Fibroblast of lung (primary cell): ENCODE measurements at places on chromosomes 16 and 17.

DNA sequence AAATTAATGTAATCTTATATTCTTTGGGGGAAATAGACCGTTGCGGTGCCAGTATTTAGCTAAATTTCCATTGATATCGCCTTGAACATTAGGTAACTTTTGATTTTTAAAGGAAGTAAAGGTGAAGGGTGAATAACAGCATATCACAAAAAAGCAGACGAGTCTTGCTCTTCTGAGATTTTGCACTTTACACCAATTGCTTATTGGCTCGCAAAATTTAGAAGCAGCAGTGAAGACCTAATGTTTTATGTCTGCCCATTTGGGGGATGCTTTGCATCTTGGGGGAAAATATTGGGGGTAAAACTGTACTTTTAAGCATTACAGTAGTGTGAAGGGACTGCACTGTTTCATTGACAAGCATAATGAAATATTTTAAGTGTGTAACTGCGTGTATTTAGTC, 934 bp downstream of the MAP2K6 start:
- DNase-seq: no peak

GRCh38 chr16:50956637-50957036, 194.4 kb downstream of the SALL1 start:
- no peak for DNase-seq

DNA sequence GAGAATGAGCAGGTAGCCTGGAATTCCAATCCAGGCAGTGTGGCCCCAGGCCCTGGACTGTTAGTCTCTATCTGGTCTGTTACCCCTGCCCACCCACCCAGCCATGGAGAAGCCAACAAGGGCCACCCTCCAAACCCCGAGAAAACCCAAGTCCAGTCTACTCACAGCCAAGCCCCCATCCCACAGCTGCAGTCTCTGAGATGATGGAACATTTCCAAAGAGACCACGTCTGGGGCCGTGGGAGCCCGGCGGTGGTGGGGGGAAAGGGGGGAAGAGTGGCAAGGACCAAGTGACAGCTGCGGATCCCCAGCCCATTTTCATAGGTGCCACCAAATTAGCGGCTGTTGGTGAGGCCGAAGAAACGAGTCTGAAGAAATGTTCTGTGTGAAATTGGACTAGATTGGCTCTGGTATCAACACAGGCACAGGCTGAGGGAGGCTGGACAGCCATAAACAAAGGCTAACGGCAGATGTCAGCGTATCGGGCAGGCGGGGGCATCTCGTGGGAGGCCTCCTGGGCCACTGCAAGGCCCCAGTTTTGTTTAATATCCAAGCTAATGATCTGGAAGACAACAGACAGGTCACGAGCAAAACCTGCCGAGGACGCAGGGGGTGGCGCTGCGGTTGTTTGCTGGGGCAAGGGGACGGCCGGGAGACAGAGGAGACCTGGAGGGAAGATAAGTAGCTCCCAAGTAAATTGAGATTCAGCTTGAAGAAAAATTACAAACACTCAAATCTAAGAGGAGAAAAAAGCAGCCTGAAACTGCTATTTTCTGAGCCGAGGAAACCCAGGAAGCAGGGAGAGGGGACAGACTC, 53.4 kb downstream of the RBFOX3 start:
- DNase-seq: no peak

- DNase-seq: no peak
Observed at GRCh38 chr17:29828676-29829284, 101.2 kb downstream of the SSH2 start.

- DNase-seq: peak; percentile 61
Observed at GRCh38 chr16:24041834-24042631, 206.2 kb downstream of the PRKCB start.

DNA sequence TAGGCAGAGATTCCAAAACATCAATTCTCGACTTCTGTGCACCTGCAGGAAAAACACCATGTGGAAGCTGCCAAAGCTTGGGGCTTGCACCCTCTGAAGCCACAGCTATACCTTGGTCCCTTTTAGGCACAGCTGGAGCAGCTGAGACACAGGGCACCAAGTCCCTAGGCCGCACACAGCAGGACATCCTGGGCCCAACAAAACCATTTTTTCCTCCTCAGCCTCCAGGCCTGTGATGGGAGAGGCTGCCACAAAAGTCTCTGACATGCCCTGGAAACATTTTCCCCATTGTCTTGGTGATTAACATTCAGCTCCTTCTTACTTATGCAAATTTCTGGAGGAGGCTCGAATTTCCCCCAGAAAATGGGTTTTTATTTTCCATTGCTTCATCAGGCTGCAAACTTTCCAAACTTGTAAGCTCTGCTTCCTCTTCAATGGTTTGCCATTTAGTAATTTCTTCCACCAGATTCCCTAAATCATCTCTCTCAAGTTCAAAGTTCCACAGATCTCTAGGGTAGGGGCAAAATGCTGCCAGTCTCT, 24.3 kb upstream of the COL1A1 start:
- no peak for DNase-seq

GRCh38 chr17:21378553-21378952, 2.4 kb downstream of the KCNJ12 start:
- no peak for DNase-seq

GRCh38 chr17:16377941-16378341, 3.0 kb upstream of the UBB start:
- DNase-seq: peak; percentile 63

DNA sequence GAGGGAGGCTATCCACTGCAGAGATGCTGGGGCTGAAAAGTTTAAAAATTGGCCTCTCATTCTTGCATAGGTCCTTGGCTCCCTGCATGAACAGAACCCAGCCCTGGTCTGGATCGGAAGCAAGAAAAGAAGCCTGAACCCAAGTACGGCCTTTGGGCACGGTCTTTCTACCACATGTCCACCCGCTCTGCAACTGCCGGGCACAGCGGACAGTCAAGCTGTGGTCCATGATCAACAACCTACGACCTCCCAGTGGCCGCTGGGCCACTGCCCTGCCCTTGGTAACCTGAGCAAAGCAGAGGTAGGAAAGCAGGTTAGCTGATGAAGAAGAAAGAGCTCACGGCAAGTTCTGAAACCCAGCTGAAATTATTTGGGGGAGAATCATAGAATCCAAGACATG, 3.6 kb downstream of the ABCC12 start:
- no peak for DNase-seq

GRCh38 chr17:40457964-40458791, 14.9 kb downstream of the IGFBP4 start:
- peak; percentile 91 for DNase-seq

DNA sequence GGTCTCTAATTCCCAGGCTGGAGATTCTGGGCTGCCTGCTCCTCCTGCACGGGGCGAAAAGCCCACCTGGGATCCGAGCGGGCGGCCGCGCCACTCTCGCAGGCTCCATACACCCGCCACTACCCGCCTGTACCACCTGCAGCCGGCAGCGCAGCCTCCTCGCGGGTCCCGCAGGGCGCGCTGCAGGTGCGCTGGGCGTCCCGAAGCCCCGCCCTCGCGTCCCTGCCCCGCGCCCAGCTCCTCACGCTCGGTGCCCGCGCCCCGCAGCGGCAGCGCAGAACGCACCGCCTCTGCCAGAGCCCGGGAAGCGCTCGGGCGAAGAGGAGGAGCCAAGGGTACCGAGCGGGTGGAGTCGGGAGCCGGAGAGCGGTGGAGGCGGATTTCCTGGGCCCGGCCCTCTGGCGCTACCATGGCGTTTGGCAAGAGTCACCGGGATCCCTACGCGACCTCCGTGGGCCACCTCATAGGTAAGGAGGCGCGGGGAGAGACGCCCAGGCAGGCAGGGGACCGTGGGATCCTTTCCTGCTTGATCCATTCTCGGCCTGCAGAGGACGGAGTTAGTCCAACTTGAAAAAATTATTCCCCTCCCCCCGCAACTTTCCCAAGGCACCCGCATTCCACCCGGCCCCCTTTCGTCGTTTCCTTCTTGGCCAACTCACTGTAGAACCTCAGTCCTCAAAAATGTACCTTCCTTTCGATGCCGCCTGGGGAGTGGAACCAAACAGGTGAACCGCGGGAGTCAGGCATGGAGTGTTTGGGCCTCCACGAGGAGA, at the start of gene TOM1L1:
TOM1L1 (plus strand) TSS at position 396 of the 773 bp plus-strand sequence; CDS start at position 410, 14 bp downstream.
- peak; percentile 53 for DNase-seq

DNA sequence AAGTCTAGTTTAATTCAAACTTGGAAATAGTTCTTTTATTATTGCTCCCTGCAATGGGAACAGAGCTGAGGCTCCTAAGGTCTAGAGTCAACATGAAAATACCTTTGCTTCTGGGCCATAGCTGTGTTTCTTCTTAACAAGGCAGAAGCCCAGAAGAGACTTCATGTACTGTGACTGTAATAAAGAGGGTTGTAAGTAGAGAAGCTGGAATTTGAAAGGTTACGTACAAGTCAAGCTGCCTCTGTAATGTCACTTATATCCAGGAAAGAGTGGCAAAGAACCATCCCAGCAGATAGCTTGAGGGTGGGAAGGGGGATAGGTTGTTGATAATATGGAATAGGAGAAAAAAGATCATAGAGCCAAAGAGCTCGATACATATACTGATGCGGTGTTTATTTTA, 248.6 kb downstream of the WWOX start:
- DNase-seq: no peak

- no peak for DNase-seq
Observed at GRCh38 chr17:10771148-10771547, 32.8 kb downstream of the TMEM238L start.

DNA sequence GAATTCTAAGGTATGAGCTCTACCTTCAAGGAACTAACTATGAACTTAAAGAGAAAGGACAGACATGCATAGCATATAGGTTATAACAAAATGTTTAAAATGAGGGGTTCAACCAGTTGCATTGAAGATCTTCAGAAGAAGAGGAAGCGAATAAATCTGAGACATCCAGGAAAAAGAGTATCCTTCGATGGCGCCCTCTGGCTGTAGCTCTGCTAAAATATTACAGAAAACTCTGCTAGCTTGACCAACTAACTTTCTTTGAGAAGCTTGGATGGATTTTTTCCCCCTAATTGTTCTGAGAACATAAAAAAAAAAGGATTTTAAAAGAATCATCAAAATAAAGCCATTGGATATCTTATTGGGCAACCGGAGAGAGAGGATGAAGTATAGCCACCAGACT, 659.9 kb upstream of the SOX9 start:
- peak; percentile 55 for DNase-seq

GRCh38 chr17:12512694-12513355, 152.9 kb upstream of the MYOCD start:
- DNase-seq: peak; percentile 68

GRCh38 chr17:17304521-17304985, 1.4 kb downstream of the NT5M start:
- no peak for DNase-seq

- DNase-seq: peak; percentile 95
Observed at GRCh38 chr16:80570106-80570478, 29.3 kb downstream of the DYNLRB2 start.

DNA sequence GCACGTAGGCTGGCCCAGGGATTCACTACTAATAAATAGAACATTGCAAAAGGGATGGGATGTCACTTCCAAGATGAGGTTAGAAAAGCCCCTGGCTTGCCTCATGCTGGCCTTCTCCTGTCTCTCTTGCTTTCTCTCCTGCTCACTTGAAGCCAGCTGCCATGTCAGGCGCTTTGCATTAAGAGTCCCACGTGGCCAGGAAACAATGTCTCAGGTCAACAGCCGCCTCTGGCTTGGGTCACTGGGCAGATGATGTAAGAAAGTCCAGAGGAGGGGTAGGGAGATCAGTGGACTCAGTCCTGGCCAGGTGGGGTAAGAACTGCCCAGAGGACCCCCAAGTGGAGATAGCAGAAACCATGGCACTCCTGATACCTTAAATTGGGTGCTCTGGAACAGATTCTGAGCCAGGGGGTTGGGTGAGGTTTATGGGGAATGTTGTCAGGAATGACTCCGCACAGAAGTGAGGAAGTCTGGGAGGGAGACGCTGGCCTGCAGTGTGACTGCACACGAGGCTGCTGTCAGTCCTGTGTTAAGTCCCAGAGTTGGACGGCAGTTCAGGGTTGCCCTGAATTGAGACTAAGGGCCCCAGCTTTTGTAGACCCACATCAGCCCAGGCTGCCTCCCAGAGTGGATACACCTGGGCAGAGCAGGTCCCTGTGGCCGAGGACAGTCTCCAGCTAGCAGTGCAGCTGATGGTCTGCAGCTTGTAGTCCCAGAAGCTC, 17.7 kb downstream of the C16orf82 start:
- DNase-seq: no peak

DNA sequence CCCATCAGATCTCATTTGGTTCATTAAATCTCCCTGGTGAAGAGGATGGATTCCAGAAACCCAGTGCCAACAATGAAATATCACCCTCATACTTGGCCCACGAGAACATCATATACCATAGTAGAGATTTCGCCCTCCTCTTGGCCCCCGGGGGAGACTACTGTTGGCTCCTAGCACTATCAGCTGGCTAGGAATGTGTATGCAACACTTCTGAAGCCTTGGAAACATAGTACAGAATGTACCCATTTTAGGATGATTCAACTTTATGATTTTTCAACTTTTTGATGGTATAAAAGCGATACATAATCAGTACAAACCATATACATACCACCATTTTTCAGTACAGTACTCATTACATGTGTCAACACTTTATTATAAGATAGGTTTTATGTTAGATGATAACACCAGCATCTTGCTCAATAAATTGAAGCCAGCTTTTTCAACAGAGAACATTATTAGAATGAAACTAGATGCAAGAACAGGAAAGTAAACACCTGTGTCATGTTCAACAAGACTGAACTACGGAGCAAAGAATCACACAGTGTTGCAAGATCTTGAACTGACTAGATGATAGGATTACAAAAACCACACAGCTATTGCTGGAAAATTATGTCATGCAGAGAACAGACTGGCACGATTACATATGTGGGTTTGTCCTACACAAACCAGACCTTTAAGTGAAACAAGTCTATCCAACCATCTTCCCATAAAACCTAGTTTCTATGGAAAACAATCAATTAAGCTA, 17.2 kb downstream of the RSL1D1 start:
- peak; percentile 92 for DNase-seq

DNA sequence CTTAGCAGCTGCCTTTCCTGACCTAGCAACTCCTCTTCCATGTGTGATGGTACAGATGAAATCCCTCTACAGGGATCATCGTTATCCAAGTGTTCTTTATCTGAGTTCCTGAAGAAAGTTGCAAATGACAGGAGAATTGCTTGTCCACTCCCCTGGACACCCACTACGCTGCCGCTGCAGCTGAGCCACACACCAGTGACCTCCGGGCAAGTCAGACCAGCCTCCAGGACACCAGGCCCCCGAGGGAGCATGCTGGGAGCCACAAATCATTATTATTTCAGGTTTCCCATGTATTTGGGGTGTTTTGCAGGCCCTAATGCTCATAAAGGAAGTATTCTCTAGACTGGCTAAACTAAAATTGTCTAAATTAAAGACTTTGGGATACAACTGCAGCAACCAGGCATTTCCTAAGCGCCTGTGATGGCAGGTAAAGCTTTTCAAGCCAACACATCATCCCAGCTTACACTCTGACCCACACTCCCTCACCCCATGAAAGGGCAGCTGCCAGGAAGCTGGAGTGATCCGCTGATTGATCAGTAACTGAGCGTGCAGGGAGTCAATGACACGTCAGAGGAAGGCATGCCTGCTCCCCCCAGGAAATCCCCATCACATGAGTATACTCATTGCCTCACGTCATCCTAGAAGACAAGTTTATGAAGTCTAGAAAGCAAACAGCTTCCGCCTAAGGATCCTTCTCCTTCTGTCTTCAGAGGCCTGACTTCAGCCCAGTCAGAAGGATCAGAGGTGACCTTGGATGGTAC, 14.4 kb downstream of the FA2H start:
- DNase-seq: peak; percentile 28

GRCh38 chr16:27822996-27823395, 240.5 kb downstream of the GSG1L start:
- no peak for DNase-seq

- no peak for DNase-seq
Observed at GRCh38 chr16:3193221-3194212, 5.5 kb downstream of the OR1F1 start.
